H54 (cell line): ENCODE measurements at places on chromosomes 1 and 21.

DNA sequence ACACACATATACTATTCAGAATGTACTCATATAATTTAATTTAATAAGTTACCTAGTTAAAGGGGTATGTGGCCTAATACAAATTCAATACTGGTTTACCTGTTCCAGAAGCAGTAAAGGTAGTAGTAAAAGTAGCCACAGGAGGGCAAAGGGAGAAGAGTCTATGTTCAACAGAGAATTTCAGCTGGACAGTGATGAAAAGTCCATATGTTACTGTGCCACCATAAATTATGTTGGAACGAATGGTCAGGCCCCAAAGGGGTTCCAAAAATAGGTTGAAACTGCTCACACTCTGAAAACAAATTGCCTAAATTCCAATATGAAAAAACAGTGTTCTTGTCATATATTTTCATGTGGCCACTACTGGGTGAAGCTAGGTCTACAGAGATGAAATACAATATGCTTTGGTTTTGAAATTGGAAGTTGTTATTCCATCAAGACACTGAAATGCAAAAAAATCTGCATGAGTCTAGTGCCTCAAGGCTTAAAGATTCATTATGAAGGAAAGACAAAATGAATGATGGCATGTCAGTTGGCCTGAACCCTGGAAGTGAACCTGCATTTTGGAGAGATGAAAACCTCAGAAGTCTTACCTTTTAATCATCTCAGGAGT lies 78.4 kb downstream of the GPATCH2 start:
- no peak for DNase-seq

DNA sequence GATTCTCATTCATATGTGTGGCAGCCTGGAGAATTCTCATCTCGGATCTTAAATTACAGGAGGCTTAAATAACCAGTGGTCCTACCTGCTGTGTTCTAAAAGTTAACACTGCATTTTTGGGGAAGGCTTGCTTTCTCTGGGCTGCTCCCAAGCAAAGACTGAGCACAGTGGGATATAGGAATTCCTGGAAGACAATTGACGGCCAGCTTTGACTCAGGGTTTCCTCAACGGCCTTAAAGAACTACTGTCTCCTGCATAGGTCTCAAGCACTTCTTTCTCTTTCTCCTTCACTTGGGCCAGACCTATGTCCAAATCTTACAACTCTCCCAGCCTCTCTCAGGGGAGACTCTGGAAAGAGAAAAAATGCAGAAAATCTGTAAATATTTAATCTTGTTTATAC lies 1.0 kb upstream of the KRTAP13-3 start:
- DNase-seq: no peak

DNA sequence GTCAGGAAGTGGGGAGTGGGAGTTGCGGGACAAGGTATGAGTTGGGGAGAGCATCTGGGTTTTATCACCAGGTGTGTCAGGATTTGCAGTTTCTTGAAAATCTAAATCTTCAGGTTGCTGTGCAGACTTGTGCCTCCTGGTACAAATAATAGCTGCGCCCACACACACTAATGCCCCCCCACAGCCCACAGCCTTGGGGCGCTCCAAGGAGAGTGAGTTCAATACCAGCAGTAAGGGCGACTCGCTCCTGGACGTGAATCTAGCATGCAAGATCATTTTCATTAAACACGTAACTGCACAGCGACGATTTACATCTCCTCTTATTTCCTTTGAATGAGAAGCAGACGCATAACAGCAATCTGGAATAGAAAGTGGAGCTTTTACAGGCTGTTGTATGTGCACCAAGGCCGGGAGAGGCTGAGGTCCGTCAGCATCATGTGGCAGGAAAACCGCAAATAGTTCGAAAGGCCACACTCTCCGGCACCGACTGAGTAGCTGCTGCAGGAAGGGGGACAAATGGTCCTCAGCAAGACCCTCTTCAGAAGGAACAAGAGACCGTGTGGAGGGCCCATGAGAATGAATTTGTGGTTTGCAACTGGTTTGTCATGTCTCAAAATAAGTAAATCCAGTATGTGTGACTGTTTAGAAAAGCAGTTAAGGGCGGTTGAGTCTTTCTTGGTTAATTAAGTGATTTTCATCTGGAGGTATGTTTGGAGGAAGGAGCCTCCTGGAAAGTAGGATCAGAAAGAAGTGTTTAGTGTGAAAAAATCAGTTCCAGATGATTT lies 439.5 kb downstream of the SMYD3 start:
- DNase-seq: no peak

- no peak for DNase-seq
Measured at GRCh38 chr1:200634261-200635122, 13.9 kb upstream of the KIF14 start.

GRCh38 chr1:154955718-154956543 lies at the start of gene PBXIP1:
Gene PBXIP1, minus strand, starts transcription at chr1:154956099. Its CDS starts 2,378 bp downstream, at chr1:154953721.
- peak; percentile 94 for DNase-seq

- no peak for DNase-seq
Measured at GRCh38 chr1:165350840-165351239, 5.7 kb downstream of the LMX1A start.

- no peak for DNase-seq
Measured at GRCh38 chr1:86990826-86991225, 76.4 kb downstream of the HS2ST1 start.

- no peak for DNase-seq
Measured at GRCh38 chr1:15214527-15214926, 32.5 kb upstream of the FHAD1 start.

DNA sequence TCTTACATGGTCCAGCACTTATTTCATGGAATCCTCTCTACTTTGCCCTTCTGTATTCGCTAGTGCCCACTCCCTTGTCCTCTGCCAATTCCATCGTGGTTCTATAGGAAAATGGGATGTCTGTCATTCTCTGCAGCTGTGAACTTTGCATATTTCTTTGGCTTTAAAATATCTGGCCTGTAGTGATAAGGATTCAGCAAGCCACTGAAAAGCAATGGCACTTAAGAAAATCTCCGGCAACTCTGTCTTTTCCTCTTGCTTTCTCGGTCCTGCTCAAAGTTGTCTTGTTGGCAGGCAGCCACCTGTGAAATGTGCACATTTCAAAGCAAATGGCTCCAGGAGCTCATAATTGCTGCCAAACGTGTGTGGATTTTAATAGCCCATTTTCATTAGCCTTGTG lies 91.8 kb downstream of the CHD1L start:
- DNase-seq: no peak

DNA sequence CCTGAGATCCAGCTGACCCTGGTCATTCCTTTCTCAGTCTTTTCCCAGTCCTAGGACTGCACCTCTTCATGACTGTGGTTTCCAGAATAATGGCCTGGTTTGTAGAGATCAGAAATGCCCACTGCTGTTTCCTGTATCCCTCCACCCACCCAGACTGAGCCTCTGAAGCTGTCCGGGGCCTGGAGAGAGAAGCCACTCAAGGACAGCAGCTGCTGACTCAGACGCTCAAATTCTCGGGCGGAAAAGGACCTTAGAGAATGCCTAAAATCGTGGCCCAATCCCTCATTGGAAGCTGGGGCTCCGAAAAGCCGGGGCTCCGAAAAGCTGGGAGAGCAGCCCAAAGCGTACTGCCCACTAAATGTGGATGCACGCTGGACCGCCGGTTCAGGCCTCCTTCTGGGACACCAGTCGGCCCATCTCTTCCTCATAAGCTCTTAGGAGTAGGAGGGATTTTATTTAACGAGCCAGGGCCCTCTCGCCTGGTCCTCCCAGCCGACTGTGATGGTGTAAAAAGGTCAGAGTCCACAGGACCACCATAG lies 7.8 kb upstream of the GPR61 start:
- no peak for DNase-seq
